ENCODE measurements at places on chromosomes 12 and 14.

DNA sequence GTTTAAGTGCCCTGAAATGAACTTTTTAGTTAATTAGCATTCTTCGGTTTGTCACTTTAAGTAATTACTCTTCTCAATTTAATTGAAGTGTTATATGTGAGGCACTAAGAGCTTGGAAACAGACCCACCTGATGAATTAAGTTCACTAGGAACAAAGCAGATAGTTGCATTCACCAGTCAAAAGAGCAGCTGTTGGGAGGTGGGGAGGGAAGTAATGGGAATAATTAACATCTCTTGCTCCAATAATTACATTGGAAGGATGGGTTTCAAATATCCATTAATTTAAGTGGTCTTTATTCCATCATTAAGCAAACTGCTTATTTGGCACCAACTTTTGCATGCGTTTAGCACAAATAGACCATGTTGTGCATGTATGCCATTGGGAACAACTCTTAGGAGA is 667.2 kb downstream of the GALC start:
- H3K27ac ChIP-seq = no peak overlapping the region
- no peaks in the 10 kb centered on the region for H3K4me1 ChIP-seq
- DNase-seq = no peak
- no peaks in the 10 kb centered on the region for H3K27me3 ChIP-seq
- H3K4me3 ChIP-seq = no peak overlapping the region

DNA sequence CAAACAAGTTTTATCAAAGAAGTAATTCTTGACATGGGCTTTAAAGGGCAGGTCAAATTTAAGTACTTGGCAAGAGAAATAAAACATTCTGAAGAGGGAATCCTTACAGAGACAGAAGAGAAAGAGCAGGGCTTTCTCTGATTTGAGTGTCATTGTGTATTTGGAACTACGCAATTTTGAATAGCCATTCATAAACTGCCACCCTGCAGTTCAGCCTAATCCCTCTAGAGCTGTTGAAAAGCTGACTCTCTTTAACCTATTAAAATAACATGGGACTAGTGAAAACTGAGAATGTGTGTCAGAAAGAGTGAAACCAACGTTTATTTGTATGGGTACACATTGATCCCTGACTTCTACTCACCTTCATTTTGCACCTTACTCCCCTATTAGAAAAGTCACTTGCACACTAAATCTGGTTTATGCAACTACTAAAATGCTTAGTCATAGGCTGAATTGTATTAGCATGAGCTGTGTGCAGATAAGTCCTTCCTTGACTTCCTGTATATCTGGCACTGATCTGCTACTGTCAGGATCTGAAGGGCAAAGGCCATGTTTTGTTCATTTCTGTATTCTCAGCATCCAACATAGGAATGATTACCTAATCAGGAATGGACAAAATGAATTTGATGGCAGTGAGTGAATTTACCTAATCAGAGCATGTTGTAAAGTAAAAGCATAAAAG is 458.9 kb downstream of the NOVA1 start:
- H3K4me3 ChIP-seq = no peak overlapping the region
- no peaks in the 10 kb centered on the region for H3K27me3 ChIP-seq
- H3K36me3 ChIP-seq = no peaks in the 10 kb centered on the region

GRCh38 chr12:5262885-5263284 is 169.0 kb upstream of the NTF3 start:
- no peak overlapping the region for H3K27ac ChIP-seq
- H3K36me3 ChIP-seq = no peaks in the 10 kb centered on the region
- no peak for DNase-seq
- H3K4me3 ChIP-seq = no peak overlapping the region

- no peak overlapping the region for H3K27ac ChIP-seq
- no peaks in the 10 kb centered on the region for H3K4me1 ChIP-seq
- H3K4me3 ChIP-seq = no peak overlapping the region
- H3K36me3 ChIP-seq = no peaks in the 10 kb centered on the region
- no peaks in the 10 kb centered on the region for H3K27me3 ChIP-seq
These were observed 6.4 kb downstream of the AQP6 start for GRCh38 chr12:49979016-49979586.

DNA sequence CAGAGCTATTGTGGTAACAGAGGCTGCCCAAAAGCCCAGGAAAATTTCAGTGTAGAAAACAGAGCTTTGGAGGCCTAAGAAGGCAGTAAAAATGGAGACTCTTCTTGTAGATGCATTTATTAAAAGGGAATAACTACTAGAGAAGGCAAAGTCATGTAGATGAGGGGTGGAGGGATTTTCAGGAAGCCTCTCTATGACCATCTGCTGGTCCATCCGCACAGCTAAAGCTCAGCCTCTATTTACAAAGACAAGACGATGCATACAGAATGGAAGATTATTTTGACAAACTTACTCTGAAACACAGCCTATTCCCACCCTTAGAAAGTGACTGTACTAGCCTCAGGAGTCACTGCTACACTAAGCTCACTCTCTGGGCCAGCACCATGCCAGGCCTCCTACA is 71.4 kb downstream of the GLRX5 start:
- H3K36me3 ChIP-seq = no peaks in the 10 kb centered on the region
- DNase-seq = no peak
- H3K27me3 ChIP-seq = peaks cover 18% of the 10 kb centered on the region
- H3K4me3 ChIP-seq = no peak overlapping the region
- H3K27ac ChIP-seq = no peak overlapping the region

- H3K27me3 ChIP-seq = no peaks in the 10 kb centered on the region
- no peak overlapping the region for H3K27ac ChIP-seq
- no peak for DNase-seq
- H3K4me1 ChIP-seq = no peaks in the 10 kb centered on the region
These were observed 1057.6 kb downstream of the GALC start for GRCh38 chr14:86935241-86935885.

DNA sequence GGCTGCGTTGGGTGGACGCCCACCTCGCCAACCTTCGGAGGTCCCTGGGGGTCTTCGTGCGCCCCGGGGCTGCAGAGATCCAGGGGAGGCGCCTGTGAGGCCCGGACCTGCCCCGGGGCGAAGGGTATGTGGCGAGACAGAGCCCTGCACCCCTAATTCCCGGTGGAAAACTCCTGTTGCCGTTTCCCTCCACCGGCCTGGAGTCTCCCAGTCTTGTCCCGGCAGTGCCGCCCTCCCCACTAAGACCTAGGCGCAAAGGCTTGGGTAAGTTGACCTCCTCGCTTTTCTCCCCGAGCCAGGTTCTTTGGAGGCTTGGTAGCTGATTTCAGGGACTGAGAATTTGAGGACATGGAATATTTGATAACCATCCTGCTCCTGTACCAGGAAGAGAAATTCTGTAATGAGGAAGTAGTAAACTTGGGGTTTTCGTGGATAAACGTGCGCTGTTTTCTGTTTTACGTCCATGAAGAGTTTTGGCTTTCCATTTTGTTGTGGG is 530 bp downstream of the APAF1 start:
- H3K27ac ChIP-seq = peak overlapping the region; percentile 91
- DNase-seq = no peak
- no peaks in the 10 kb centered on the region for H3K27me3 ChIP-seq
- peak overlapping the region; percentile 99 for H3K4me3 ChIP-seq

DNA sequence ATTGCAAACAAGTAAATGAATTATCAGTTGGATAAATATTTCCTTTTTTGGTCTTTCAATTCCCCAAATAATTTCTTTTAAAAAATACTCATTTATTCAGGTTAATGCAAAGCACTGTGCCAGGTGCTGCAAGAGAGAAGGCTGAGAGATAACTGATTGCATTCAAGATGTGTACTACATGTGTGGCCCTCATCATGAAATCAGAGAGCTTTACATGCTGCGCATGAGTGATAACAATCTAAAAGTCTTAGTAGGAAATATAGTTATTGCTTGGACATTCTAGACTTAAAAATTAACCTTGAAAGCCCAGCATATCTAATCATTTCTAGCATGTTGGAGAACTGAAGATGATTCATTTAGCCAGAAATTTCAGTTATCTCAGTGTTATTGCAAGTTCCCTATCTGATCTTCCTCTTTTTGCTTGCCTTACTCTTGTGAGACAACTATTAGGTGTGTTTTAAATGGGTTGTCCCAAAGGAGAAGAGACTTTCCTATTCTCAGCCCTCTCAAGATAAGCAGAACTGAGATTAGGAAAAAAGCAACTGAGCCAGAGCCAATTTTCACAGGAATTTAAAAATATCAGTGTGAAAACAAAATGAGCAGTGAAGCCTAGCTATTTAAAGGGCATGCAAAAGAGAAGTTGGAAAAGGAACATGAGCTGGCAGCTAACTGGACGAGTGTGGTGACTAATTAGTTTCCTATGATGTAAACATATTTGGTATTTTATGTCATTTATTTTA is 60.9 kb downstream of the PLEKHA5 start:
- H3K27ac ChIP-seq = peak overlapping the region; percentile 78
- no peaks in the 10 kb centered on the region for H3K27me3 ChIP-seq
- peaks cover 17% of the 10 kb centered on the region for H3K4me1 ChIP-seq
- no peak overlapping the region for H3K4me3 ChIP-seq
- peaks cover 5% of the 10 kb centered on the region for H3K36me3 ChIP-seq

GRCh38 chr12:91877022-91877421 is 268.6 kb downstream of the BTG1 start:
- H3K27me3 ChIP-seq = no peaks in the 10 kb centered on the region
- H3K36me3 ChIP-seq = no peaks in the 10 kb centered on the region
- peak overlapping the region; percentile 97 for H3K27ac ChIP-seq
- H3K4me3 ChIP-seq = peak overlapping the region; percentile 65

DNA sequence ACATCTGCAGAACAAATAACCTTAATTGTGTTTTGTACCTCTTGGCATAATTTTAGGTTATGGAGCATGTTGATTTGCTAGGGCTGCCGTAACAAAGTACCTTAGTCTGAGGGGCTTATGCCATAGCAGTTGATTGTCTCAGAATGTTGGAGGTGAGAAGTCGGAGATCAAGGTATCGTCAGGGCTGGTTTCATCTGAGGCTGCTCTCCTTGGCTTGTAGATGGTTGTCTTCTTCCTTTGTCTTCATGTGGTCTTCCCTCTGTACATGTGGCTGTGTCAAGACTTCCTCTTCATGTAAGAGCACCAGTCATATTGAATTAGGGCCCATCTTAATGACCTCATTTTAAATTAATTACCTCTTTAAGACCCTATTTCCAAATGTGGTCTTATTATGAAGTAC is 64.4 kb upstream of the PTHLH start:
- H3K4me3 ChIP-seq = no peak overlapping the region
- H3K4me1 ChIP-seq = no peaks in the 10 kb centered on the region

DNA sequence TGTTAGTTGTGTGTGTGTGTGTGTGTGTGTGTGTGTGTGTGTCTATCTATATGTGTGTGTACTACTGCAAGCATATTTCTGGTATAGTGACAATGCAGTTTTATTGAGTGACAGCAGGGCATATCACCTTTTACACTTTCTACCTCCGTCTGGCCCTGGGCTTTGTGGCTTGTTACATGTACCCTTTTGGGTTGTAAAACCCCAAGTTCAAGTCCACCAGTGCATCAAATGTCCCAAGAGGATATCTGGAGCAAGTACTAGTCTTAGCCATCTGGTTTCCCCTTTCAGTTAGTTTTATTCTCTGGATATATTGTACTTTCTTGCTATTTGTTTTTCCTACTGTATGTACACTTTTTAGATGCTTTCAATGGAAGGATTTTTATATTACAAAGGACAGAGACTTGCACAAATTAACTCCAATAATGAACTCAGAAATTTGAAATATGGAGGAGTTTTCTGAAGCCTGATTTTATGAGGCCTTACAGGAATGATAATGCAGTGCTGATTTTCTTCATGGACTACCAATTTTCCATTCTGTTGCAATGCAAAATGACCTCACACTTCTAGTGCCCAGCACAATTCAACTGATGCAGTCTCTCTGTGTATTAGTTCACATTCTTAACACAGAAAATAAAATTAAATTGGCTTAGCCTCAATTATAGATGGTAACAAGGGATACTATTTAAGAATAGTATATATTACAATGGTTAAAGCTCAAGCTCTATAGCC is 29.1 kb downstream of the SLC16A7 start:
- no peaks in the 10 kb centered on the region for H3K27me3 ChIP-seq
- DNase-seq = no peak
- H3K27ac ChIP-seq = no peak overlapping the region
- peaks cover 29% of the 10 kb centered on the region for H3K4me1 ChIP-seq
- no peak overlapping the region for H3K4me3 ChIP-seq

- no peaks in the 10 kb centered on the region for H3K36me3 ChIP-seq
- DNase-seq = no peak
- H3K27ac ChIP-seq = no peak overlapping the region
- H3K4me3 ChIP-seq = no peak overlapping the region
- H3K4me1 ChIP-seq = no peaks in the 10 kb centered on the region
These were observed 163.5 kb downstream of the CCER1 start for GRCh38 chr12:90791445-90791844.

DNA sequence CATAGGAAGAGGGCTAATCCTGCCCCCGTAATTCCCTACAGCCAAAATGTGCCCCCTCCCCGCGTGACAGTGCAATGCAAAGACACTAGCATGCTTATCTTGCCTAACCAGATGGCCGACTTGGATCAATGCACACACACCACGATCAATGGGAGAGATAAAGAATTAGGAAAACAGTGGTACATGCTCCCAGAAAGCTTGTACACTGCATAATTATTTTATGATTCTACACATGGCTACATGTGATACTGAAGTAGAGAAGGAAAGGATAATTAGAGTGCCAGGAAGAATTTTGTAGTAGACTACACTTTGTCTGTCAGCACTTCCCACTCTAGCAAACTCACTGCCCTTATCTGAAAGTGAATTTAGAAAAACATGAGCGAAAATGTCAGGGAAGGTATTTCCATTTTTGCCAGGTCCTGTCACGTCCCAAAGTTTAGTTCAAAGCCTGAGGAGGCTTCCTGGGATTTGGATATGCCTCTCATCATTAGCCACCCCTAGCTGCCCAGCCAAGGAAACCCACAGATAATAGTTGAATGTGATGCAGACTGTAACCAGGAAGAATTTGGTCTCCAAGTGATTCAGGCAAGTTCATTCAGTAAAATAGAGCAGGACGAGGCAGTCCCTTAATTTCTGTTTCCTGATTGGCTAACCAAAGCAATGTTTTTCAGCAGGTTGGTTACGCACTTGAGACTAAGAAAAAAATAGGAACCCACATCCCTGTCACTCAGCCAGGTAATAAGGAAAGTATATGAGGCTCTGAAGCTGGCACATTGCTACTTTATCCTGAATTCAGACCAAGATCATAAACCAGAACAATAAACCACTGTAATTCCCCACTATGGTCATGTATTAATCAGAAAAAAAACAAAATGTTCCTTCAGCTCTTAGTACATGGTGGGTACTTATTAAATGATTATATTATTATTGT is 199.6 kb upstream of the OTX2 start:
- no peaks in the 10 kb centered on the region for H3K36me3 ChIP-seq
- H3K27me3 ChIP-seq = peaks cover 6% of the 10 kb centered on the region
- no peak overlapping the region for H3K27ac ChIP-seq
- DNase-seq = no peak

DNA sequence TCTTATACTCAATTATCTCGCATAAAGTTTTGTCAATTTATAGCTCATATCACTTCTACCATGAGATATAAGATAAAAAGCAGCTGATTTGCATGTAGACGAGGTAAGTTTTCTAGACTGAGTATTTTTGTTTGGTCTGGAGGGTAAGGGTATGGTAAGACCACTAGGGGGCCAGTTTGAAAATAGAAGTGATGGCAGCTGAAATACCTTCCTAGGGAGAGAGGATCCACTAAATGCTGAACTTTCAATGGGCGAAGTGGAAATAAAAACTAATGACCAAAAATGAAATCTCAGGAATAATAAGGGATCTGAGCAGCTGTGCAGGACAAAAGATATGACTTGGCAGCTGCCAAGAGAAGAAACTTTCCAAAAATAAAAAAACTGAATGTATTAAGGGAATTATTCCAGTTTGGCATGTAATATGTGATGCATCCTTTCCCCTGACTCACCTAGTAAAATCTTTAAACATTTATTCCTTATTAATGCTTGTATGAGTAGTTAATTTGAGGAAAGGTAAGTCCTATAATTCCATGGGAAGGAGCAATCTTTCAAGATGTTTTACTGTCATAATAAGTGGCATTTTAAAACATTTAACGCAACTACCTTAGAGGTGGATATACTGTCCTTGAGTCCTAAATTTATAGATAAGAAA is 754.5 kb downstream of the C12orf50 start:
- peaks cover 5% of the 10 kb centered on the region for H3K4me1 ChIP-seq
- no peak overlapping the region for H3K27ac ChIP-seq
- H3K4me3 ChIP-seq = no peak overlapping the region
